ENCODE measurements at places on chromosomes 3 and 15.

DNA sequence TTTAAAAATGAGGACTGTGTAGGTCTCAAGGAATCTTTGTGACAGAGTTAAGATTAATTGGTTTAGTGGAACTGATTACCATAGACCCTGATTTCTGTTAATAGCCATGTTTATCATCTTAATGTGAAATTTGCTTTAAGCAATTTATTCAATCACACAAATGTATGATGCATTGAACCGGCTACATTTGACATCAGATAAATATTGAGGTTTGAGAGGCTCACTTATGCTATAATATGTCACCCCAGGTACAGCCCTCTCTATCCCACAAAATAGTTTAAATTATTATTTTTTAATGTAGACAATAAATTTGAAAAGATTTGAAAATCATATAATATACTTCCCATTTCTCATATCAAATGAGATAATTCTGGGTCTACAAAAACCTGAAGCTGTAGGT, 413.3 kb downstream of the NAALADL2 start:
- no peak for DNase-seq

DNA sequence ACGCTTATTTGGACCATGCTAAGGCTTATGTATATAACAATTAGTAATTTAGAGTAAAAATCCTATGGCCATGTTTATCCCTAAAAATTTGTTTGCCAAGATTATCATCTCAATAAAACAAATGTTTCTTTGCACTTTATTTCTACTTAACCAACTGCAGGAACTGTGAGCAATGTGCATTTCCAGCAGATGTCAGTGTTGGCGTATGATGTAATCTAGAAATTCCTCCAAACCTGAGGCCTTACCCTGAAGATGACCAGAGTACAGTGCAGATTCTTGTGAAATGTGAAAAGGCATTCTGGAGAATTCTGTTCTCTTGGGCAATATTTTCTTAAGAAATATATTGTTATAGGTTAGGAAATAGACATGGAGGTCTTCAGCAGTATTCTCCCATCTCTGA, 205.9 kb downstream of the MBNL1 start:
- DNase-seq, result peak; percentile 42

DNA sequence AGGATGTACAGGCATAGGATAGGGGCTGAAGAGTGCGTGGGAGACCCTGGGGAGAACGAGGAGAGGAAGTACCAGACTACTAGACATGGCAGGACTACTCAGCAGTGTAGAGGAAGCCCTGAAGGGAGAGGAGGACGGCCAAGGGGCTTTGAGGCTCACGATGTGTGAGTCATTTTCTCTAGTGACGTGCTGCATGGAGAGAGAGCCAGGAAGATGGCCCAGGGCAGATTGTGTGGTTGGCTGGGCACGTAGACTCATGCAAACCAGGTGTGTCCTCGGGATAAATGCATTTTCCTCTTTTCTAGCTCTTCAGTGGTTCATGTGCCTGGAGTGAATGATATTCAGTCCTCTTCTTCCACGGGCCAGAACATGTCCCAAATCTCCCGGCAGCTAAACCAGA, 115.0 kb upstream of the ABHD17C start:
- no peak for DNase-seq

DNA sequence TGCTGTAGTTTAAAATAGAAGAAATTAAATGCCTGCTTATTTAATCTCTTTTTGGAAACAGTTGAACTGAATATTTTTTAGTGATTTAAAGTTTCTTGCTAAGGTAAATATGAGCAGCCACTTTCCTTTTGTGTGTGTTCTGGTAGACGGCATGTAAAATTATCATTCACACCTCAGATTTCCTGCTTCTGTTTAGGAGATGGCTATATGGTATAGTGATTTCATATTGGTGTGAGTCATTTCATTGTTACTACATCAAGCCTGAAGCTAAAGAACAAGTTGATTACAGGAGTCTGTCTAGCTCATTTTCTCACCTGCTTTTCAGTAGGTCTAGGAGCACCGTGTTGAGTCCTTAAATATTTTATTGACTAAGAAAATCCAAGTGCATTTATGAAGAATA, 2.2 kb downstream of the LRCH3 start:
- no peak for DNase-seq

- no peak for DNase-seq
Measured at GRCh38 chr3:71132995-71133730, 450.4 kb downstream of the FOXP1 start.

DNA sequence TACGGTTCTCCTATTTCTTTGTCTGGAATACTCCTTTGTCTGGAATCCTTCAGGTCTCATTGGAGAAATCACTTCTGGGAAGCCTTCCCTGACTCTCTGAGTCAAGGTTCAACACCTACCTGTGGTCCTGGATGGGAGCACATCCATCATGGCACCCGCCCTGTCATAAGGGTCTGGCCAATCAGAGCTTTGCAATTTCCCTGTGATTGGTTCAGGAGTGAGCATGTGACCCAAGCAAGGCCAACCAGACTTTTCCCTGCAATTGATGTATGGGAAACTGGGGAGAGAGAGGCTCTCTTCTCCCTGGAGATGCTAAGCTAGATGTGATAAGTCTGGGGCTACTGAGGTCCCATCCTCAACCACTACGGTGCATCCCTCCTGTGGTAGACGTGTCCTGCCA, 8.1 kb downstream of the FAM3D start:
- no peak for DNase-seq

DNA sequence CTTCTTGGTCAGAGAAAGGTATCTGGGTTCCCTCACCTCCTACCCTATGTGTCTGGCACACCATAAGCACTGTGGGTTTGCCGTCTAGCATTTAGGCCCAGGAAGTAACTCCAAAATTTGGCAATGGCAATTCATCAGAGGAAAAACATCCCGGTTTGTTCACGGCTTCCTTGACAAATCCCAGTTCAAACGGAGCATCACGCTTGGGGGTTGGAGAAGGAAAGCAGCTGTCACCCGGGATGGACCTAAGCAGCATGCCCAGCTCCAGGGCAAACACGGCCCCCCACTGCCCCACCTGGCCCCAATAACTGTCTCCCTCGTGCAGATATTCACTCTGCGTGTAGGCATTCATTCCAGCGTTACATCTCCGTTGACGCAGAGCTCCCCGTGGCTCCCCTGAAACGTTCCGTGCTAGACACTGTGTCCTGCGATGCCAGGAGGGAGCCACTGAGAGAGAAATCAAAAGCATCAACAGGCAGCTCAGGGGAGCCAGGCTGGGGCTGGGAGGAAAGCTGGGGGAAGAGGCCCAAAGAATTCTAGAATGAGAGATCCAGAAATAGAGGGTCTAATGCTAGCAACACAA, 41.4 kb downstream of the NTRK3 start:
- no peak for DNase-seq

- no peak for DNase-seq
Measured at GRCh38 chr3:10352146-10352911, 31.4 kb upstream of the SEC13 start.

GRCh38 chr15:51312166-51313073, 26.0 kb downstream of the CYP19A1 start:
- no peak for DNase-seq

- no peak for DNase-seq
Measured at GRCh38 chr15:22799902-22800301, 13.5 kb downstream of the NIPA1 start.

DNA sequence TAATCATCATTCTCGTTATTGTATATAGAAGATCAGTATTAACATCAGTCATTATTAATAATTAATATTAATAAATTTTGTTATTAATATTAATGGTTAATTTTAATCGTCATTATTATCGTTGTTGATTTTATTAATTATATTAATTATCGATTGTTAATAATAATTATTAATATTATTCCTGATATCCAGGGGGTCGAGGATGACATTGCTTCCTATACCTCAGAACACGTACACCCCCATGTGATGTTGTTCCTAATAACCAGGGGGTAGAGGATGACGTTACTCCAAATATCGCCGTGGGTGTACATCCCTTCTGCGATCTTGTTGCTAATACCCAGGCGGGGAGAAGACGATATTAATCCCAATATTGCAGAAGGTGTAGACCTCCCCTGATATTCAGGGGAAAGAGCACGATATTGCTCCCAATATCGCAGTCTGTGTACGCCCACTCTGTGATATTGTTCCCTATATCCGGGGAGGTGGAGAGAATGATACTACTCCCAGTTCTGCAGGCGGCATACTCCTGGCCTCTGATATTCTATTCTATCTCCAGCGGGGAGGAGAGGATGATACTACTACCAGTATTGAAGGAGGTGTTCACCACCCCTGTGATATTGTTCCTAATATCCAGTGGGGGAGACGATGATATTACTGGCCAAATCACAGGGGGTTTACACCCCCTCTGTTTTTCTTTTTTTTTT, 22.3 kb upstream of the BMF start:
- no peak for DNase-seq

- no peak for DNase-seq
Measured at GRCh38 chr15:68699881-68700454, 120.7 kb downstream of the ANP32A start.

GRCh38 chr15:27271258-27271657, 300.3 kb downstream of the GABRG3 start:
- DNase-seq, result no peak

- DNase-seq, result no peak
Measured at GRCh38 chr15:40354408-40355171, 3.4 kb upstream of the DISP2 start.

GRCh38 chr15:65925338-65925737, 56.0 kb downstream of the RAB11A start:
- no peak for DNase-seq

DNA sequence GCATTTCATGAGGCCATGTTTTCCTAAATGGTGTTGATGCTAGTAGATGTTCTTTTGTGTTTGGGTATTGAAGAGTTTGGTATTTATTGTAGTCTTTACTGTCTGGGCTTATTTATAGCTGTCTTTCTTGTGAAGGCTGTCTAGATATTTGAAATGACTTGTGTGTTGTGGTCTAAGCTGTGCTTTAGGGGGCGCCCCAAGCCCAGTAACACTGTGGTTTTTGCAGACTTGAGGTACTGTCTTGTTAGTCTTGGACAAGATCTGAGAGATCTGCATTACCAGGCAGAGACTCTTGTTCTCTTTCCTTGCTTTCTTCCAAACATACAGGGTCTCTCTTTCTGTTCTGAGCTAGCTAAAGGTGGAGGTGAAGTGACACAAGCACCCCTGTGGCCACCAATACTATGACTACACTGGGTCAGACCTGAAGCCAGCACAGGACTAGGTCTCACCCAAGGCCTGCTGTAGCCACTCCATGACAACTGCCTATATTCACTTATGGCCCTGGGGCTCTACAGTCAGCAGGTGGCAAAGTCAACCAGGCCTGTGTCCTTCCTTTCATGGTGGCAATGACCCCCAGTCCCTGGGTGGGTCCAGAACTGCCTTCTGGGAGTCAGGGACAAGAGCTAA, 152.1 kb upstream of the TBC1D5 start:
- peak; percentile 62 for DNase-seq

- DNase-seq, result no peak
Measured at GRCh38 chr3:160951642-160952487, 153.3 kb downstream of the B3GALNT1 start.

DNA sequence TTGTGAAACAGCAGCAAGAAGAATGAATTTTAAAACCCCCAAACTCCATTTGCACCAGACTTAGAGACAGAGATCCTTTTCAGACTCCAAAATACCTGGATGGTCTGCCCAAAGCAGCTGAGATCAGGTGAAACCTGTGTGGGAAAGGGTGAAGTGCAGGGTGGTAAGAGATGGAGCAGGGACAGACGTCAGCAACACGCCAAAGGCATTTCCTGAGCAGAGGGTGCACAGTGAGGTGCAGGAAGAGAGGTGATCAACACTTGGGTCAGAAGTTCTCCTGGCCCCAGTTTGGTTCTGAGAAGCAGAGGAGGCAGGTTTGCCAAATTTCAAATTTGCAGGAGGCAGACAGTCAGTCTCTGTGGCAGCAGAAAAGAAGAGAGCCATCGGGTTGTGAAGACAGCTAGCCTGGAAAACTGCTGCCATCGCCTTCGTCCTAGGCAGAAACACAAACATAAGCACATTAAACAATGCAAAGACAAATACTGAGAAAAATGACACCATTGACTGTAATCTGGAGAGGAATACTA, 9.8 kb downstream of the CCR4 start:
- no peak for DNase-seq

GRCh38 chr3:29721789-29722188, 440.9 kb downstream of the RBMS3 start:
- no peak for DNase-seq

DNA sequence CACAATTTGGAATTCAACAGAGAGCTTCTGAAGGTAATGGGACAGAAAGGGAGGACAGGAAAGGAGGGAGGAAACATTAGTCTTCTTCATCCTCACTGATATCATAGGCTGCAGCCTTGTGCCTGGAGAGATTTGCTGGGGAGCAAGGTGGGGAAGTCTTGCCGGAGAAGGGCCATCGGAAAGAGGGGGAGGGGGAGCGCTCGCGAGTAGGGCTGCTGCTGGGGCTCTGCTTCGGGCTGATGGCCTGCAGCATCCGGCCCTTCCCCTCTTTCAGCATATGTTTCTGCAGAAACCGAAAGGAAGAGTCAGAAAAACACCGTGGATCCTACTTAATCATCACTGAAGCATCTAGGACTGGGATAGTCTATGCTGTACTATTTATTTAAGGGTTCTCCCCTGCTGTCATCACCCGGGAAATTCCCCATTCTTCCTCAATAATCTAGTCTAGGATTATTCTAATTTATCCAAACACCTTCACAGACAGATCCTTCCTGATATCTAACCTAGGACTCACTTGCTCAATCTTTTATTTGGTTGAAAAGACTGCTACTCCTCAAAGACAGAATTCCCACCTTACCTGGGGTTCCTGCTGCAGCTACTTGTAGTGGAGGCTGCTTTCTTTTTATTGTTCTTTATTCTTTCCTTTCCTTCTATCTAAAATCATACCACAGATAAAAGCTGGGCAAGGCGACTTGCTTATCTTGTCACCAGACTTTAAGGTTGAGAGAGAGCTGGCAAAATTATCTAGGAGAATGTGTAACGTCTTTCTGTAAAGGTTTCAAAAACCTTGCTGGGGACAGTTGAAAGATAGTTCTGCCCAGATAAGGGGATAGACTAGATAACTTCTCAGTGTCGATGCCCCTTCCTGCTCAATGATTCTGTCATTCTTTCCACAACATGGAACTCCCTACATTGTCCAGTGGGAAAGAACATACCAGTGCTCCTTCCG, 22.6 kb downstream of the SLC51A start:
- no peak for DNase-seq

DNA sequence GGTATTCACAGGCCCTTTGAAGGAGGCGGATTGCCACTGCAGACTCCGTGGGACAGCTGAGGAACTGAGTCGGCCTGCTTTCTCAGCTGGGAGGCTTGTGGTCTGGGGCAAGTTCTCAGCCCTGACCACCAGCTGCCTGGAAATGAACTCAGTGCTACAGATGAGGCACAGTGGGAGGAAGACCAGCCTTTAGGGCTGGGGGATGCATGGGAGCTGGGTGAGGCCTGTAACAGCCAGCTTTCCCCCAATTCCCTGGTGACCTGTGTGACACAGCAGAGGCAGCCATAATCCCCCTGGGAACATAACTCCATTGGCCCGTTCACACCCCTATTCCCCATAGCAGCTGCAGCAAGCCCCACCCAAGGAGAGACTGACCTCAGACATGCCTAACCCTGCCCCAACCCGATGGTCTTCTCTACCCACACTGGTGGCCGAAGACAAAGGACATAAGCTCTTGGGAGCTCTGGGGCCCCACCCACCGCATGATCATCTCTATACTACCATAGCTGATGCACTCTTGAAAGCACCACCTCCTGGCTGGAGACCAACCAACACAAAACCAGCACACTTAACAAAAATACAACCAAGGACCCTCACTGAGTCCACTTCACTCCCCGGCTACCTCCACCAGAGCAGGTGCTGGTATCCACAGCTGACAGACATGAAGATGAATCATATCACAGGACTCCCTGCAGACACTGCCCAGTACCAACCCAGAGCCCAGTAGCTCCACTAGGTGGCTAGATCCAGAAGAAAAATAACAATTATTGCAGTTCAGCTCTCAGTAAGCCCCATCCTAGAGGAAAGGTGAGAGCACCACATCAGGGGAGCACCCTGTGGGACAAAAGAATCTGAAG, 24.9 kb downstream of the ZMAT3 start:
- no peak for DNase-seq

All from NT2/D1 (cell line).